ENCODE measurements at places on chromosomes 2 and 18. TPM values are rescaled to one million over a fixed set of nuclear protein-coding genes. Genes with fewer than 3 reads are reported as not detected.

The ABCB11 gene
- under 0.01 TPM for total RNA-seq

The EGR4 gene
- total RNA-seq = under 0.01 TPM

The COLEC11 gene
- total RNA-seq = not detected

The OTOS gene
- total RNA-seq = not detected

The TWIST2 gene
- 73.3 TPM for total RNA-seq

The LINC00305 gene
- not detected for total RNA-seq

The NAT8 gene
- total RNA-seq = not detected

The PDE1A gene
- 27.9 TPM for total RNA-seq

The GAREM1 gene
- total RNA-seq = 3.3 TPM

The GALNT5 gene
- 30.1 TPM for total RNA-seq

The LBX2 gene
- 3.8 TPM for total RNA-seq

The PTPRM gene
- total RNA-seq = 38.7 TPM

The GULP1 gene
- 46.8 TPM for total RNA-seq

The CRACDL gene
- total RNA-seq = not detected

The RNU2-63P gene
- 251 TPM for total RNA-seq

The DSEL gene
- total RNA-seq = 74.9 TPM

The TFCP2L1 gene
- not detected for total RNA-seq

The ASIC4 gene
- 0.16 TPM for total RNA-seq

The SERPINB11 gene
- total RNA-seq = not detected

The SLC11A1 gene
- total RNA-seq = 0.26 TPM

The UGT1A4 gene
- not detected for total RNA-seq

The CNTNAP5 gene
- not detected for total RNA-seq

The FBXO48 gene
- 0.32 TPM for total RNA-seq

The DSG1 gene
- not detected for total RNA-seq

The DIPK1C gene
- not detected for total RNA-seq

The CHRNG gene
- total RNA-seq = not detected

The PPP1R7 gene
- total RNA-seq = 115 TPM

The REG3G gene
- total RNA-seq = not detected

The KATNAL2 gene
- 3.8 TPM for total RNA-seq

The NIFK gene
- total RNA-seq = 18.6 TPM

The GPR75 gene
- total RNA-seq = 0.52 TPM

The UGT1A10 gene
- total RNA-seq = not detected

The TMEM247 gene
- not detected for total RNA-seq

The WNT10A gene
- total RNA-seq = not detected

The FTCDNL1 gene
- total RNA-seq = 1.2 TPM

The SERPINB2 gene
- 1.4 TPM for total RNA-seq

The SERPINB12 gene
- total RNA-seq = not detected

The VWC2L gene
- under 0.01 TPM for total RNA-seq

The CFC1 gene
- total RNA-seq = not detected

The CABLES1 gene
- total RNA-seq = 20.5 TPM

The HOXD1 gene
- not detected for total RNA-seq

The CD207 gene
- total RNA-seq = not detected

The ARHGAP25 gene
- total RNA-seq = 0.47 TPM

The UPP2 gene
- total RNA-seq = not detected

The GPD2 gene
- total RNA-seq = 34.0 TPM

The ZNF396 gene
- total RNA-seq = 1.4 TPM

The MAPK4 gene
- not detected for total RNA-seq

The DPP10 gene
- not detected for total RNA-seq

The DSC3 gene
- total RNA-seq = 0.09 TPM

The UBE2F gene
- total RNA-seq = 35.1 TPM

The KCNE4 gene
- 8.5 TPM for total RNA-seq

The MAIP1 gene
- total RNA-seq = 21.3 TPM

The PRSS56 gene
- total RNA-seq = not detected

The KLHL41 gene
- total RNA-seq = 2.5 TPM

The SOWAHC gene
- 7.7 TPM for total RNA-seq

The TSPYL6 gene
- total RNA-seq = not detected

The REG1B gene
- total RNA-seq = not detected

The GKN2 gene
- total RNA-seq = not detected

Data from bronchial smooth muscle cell (primary cell).